ENCODE measurements at places on chromosomes 12 and 14.

DNA sequence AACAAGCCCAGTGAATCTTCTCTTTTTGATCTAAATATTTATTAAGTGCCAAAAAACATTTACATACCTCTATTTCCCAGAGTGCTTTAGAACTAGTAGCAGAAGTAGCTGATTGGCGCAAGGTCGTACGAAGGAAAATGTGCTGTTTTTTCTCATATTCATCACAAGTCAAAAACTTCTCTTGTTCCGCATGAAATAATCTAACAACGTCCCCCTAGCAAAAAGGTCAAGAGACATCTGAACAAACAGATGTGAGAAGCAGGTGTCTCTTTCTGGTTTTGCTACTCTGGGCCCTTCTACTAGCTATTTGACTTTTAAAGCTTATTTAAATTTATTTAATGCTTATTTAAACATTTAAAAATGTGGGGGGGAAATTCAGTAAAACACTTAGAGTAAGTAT, 117.8 kb downstream of the ITPR2 start:
- DNase-seq = no peak

- DNase-seq = no peak
Measured at GRCh38 chr12:7229741-7230140, 40.3 kb downstream of the PEX5 start.

- DNase-seq = no peak
Measured at GRCh38 chr12:45336762-45337596, 121.1 kb downstream of the ANO6 start.

DNA sequence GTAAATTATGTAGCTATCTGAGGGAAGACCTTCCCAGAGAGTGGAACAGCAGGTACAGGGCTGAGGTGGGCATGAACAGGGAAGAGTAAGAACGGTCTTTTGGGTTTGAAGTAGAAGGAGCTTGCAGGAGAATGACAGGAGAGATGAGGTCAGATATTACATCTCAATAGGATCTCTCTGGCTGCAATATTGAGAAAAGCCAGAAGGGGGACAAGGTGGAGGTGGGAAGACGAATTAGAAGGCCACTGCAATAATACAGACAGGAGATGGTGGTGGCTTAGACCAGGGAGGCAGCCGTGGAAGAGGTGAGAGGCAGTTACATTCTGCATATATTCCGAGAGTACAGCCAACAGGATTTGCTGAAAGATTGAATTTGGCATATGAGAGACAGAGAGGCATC, 310.2 kb downstream of the APAF1 start:
- peak; percentile 31 for DNase-seq

GRCh38 chr12:109510196-109510595, 32.8 kb downstream of the UBE3B start:
- DNase-seq = no peak

DNA sequence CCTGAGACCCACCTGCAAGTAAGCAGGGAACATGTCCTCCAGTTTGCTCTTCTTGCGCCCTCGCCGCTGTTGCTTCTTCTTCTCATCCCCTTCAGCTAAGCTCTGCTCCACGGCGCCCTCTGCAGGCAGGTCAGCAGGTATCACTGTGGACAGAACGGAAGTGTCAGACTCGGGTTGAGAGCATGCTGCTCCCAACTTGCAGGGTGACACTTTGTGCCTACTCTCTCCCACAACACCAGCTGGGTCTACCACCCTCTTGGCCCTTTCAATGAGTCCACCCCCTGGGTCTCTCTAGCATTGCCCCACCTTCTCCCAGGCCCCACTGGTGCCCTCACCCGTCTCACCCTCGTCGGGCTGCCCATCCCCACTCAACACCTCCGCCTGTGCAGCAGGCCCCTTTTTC, 16.7 kb downstream of the KMT2D start:
- DNase-seq = peak; percentile 75

GRCh38 chr12:49895773-49896172, 7.9 kb downstream of the FAIM2 start:
- no peak for DNase-seq

DNA sequence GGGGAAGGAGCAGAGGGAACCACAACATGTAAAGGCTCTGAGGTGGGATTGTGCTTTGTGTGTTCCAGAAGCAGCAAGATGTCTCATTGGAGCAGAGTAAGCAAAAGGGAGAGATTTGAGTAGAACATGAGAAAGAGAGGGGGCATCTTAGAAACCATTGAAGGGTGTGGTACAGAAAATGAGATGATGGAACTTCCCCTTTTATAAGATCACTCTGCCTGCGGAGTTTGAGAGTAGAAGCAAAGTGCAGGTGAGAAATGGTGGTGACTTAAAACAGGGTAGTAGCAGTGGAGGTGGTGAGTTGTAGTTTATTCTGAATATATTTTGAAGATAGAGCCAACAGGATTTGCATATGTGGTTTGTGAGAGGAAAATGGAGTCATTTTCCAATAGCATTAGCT, 56.0 kb downstream of the FBXO34 start:
- peak; percentile 28 for DNase-seq

DNA sequence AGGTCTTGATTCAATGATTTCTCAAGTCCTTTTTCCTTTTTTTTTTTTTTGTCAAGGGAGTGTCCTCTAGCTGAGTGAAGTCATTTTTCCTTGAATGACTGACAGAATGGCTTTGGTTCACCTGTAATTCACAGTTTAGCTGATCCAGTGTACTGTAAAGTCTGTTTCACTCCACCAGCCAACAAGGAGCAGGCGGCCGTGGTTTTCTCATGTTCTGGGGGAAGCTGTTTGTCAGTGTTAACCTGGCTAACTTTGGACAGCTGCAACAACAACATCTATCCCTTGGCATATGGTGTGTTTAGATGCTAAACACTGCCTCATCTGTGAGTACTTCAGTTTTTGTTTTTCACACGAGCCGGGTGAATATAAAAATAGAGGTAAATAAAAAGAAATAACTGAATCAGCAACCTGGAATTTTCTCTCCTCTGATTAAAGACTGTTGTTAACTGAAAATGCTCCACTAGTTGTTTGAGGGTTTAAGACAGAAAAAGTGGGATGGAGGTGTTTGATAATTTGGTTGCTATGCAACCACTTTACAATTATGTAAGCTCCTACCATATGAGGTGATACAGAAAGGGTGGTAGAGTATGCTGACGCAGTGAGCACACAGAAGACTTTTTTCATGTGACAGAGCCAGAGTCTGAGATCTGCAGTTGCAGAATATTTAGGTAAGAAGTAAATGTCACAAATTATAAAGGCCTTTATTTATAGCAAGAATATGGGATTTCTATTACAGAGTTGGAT, 50.3 kb upstream of the SLC2A13 start:
- DNase-seq = no peak

DNA sequence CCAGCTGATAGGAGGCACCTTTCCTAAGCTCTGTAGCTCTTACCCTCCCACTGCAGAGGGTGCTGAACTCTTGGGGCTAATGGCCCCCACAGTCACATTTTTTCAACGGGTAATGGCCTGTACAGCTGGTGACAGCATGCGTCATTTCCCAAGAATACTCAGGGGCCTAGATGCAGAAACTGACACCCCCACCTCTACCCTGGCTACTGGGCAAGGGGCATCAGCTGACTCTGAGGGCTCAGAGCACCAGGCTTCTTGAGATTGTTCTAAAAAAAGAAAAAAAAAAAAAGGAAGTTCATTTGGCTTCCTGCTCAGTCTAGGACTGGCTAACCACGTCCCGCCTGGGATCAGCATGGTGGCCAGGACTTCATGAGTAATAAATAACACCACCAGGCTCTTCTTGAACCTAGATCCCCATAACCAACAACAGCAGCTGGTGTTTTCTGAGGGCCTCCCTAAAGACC, 35.2 kb downstream of the ZFP36L1 start:
- peak; percentile 96 for DNase-seq

- no peak for DNase-seq
Measured at GRCh38 chr12:4296751-4297150, 23.2 kb downstream of the CCND2 start.

- no peak for DNase-seq
Measured at GRCh38 chr12:29039013-29039412, 110.1 kb upstream of the FAR2 start.
